ENCODE measurements at places on chromosomes 4 and X.
A peak's percentile ranks its signal among the peaks of the same experiment; 100 is the strongest.

DNA sequence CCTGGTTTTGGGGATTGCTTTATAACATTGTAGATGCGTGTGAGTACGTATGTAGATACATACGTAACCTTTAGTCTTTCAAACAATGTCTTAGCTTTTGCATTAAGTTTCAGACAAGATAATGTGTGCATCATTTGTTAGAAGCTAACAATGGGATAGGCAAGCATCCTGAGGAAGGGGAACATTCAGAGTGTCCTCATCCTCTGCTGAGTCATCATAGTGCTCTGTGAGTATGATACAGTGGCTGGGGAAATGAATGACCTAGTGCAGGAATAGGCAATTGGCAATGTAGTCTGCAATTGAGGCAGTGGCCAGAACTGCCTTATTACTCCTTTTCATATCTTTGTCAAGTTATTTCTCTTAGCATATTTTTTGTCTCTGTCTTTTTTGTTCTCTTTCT is 7.3 kb downstream of the NAP1L5 start:
- DNase-seq: peak; percentile 48

DNA sequence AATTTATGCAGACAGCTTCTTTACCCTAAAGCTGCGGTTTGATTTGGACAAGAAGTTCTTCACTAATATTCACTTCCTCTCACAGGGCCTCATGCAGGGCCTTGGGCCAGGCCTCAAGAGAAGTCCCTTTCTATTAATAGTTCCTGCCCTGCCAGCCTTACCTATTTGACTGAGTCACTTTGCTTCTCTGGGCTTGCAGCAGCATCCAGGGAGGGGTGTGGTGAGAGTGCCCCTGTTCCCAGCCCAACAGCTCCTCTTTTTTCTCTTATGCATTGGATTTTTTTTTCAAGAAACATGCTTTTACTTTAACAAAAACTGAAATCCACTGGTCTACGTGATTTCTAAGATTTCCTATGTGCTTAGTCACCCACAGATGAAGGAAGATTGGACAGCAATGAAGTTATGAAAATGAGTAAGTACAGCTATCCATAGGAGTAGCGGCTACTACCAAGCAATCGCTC is 26.7 kb downstream of the FAM156B start:
- DNase-seq: peak; percentile 61

DNA sequence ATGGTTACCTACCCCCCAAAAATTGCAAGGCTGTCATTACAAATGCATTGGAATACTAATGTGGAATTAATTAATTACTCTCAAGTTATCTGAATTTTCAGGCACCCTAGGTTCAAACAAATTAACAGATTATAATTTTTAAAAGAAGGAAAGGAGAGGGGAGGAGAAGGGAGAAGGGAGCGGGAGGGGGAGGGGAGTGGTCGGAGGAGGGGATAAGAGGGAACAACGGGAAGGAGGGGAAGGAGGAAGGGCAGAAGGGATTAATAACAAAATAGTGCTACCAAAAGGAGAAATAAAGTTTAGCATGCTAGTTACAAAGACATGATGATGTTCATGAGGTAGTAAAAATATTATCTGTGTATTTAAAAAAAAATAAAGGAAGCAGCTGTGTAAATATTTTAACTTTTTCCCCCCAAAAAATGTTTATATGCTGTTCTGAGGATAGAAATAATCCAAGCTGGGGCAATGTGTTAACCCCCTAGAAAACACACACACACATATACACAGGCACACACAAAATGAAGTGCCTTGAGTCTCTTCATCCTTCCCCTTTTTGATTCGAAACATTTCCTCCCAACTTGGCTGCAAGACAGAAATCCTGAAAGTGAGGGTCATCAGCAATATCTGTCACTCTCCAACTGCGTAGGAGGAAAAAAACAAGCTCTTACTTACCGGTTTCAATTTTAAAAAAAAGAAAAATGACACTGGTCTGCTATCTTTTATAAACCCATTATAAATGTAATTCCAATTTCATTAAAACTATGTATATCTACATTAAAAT is 58.8 kb downstream of the PPP3CA start:
- DNase-seq: no peak

- DNase-seq: no peak
Measured at GRCh38 chrX:65667157-65667502, 324 bp upstream of the MSN start.

DNA sequence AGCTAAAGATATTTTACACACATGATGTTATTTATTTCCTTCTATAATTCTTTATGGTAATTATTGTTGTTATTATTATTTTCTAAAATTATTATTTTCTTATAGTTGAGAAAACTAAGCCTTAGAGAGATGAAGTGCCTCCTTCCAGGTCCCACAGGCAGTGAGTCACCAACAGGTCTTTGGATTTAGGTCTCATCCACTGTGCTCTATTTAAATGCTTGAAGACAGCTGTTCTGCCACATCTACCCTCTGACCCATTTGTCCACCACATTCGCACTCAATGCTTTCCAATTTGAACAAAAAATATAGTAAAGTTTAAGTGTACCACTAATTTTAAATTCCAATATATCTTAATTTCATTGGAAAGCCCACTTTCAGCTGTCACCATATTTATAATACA is 566.4 kb downstream of the PPARGC1A start:
- no peak for DNase-seq

DNA sequence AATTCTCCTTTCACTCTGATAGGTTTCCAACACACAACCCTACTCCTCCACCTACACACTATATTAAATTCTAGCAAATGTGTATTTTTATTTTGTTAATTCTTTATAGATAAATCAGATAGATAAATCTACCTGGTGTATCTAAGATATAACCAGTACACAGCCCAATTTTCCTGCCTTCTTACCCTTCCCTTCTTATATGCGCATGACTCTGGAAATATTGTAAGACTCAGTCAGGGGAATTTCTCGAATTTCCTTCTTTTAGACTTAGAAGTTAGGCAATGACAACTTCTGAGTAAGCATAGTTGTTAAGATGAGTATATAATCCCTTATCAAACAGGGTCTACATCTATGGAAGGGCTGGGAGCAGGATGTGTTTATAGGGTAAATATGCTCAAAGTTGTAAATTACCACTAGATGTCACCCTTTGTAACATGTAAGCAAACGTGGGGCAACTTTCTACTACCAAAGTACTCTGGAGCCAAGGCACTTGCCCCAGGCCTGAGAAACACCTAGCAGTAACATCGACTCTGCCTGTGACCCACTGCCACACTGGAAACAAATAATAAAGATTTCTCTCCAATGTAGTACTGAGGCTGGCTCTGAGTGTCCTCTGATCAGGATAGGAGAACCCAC is 444.7 kb downstream of the IQCM start:
- peak; percentile 32 for DNase-seq

DNA sequence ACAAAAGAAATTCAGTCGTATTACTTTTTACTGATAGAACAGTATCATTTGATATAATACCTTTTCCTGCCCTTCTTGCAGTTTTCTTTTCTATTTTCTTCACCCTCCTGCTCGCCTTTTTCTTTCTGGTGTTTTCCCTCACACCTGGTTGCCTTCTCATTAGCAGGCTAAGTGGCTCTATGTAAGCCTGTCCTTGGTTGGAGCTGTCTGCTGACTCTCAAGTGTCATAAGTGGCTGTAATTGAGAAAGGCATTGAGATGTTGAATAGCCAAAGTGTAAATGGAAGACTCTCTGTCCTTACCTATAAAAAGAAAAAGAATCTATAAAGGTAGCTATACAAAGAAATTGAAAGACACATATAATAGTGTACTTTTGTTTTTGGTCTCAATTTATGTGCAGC is 180.7 kb downstream of the ADGRL3 start:
- no peak for DNase-seq

DNA sequence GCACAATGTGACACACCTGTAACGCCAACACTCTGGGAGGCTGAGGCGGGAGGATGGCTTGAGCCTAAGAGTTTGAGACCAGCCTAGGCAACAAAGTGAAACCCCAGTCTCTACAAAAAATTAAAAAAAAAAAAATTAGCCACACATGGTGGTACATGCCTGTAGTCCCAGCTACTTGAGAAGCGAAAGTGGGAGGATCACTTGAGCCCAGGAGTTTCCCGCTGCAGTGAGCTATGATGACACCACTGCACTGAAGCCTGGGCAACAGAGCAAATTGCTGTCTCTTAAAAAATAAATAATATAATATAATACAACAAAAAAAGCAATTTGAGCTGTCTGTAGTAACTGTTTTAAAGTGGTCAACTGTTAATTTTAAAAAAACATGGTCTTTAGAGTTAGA is 13.2 kb downstream of the SPOCK3 start:
- no peak for DNase-seq

GRCh38 chr4:102687373-102687981 is 73.3 kb downstream of the MANBA start:
- peak; percentile 94 for DNase-seq

- DNase-seq: peak; percentile 13
Measured at GRCh38 chrX:119763181-119763580, 4.8 kb downstream of the SOWAHD start.

DNA sequence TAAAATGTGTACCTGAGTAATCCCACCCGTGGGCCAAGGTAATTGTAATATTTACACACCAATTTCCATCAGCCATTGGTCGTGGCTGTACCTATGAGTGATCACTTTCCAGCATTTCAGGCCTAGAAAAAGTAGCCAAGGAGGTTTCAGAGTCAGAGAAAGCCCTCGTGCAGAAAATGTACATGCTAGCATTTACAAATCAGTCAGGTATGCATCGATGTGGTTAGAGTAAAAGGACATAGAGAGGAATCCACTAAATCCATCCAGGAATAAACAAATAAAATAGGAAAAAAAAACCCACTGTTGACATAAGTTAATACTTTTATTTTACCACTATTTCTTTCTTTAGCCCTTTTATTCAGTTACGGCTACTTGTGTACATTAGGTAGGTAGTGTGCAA is 256.8 kb downstream of the TRIML1 start:
- no peak for DNase-seq

DNA sequence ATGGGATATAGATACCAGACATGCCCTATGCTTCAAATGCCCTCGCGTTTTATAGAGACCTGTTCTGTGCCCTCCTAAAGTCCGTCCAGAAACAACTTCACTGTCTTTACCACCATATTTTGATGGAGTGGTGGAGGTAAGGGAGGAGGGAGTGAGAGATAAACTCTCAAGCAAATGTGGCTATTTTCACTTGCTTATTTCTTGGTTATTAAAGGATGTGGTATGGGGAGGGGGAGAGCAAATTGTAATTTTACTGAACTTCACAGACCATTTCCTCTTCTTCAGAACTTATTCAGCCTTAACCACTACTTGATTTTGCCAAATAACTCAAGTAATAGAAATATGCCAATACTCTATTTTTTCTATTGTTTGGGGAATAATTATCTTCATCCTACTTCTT is 31.5 kb downstream of the GPR174 start:
- DNase-seq: no peak

DNA sequence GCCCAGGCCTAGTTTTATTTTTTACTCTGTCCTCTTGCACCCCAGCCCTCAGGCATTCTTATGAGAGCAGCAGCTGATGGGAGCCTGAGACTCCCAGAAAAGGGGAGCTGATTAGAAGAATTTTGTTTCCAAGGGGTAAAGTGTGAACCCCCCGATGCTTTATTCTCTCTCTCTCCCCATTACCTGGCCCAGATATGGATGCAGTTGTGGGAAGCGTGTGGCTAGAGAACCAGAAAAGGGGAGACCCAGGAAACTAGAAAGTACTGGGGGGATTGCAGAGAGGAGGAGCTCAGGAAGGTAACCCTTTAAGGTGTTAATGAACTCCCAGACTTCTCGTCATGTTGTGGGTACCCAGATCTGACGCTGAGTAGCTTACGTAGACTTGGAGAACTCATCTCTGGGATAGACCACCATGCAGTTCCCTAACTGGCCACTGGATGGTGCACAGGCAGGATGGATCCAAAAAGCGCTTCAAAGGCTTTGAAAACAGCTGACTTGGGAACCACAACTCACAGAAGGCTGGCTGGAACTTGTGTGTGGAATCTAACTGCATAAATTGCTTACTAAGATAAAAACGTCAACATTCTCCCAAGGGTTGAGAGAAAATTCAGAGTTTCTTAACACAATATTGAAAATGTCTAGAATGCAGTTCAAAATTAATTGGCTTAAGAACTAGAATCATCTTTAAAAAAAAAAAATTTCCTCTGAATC is 64.7 kb downstream of the TBC1D14 start:
- peak; percentile 76 for DNase-seq

DNA sequence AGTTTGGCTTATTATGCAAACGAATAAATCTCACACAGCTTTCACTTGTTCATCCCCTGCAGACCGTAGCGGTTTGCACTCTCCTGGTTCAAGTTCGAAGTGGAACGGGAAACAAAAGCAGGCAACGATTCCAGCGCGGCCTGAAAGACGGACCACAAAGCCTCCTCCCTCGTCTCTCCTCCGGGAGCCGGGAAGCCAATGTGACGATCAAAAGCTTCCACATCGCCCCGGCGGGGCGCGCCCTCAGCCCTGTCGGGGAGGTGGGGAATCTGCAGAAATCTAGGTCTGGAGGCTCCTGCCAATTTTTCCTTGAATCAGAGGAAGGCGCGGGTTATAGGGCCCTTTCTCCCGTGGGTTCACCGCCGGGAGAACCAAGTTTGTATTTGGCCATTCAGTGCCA is 16.9 kb upstream of the ZIC3 start:
- no peak for DNase-seq

DNA sequence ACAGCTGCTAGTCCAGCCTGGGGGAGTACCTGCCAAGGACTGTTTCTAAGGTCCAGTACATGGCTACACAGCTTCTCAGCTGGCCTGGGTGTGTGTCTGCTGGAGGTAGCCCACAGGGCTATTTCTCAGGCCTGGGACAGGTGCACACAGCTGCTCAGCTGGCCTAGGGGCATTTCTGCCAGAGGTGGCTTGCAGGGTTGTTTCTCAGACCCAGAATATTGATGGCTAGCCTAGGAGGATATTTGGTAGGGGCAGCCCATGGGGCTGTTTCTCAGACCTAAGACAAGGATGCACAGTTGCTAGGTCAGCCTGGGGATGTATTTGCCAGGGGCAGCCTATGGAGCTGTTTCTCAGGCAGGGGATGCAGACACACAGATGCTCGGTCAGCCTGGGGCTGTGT is 29.4 kb downstream of the RAB28 start:
- DNase-seq: no peak

Measured in mammary epithelial cell (primary cell).